Body of pancreas (tissue), 4 donors: ENCODE measurements at places on chromosomes 16 and 17.

GRCh38 chr16:2774161-2774891, 2.8 kb downstream of the ELOB start:
- DNase-seq = no peak

GRCh38 chr17:46853896-46854444, 2.6 kb downstream of the WNT9B start:
- DNase-seq = no peak

- DNase-seq = no peak
Measured at GRCh38 chr17:27417596-27418365, 38.5 kb upstream of the KSR1 start.

DNA sequence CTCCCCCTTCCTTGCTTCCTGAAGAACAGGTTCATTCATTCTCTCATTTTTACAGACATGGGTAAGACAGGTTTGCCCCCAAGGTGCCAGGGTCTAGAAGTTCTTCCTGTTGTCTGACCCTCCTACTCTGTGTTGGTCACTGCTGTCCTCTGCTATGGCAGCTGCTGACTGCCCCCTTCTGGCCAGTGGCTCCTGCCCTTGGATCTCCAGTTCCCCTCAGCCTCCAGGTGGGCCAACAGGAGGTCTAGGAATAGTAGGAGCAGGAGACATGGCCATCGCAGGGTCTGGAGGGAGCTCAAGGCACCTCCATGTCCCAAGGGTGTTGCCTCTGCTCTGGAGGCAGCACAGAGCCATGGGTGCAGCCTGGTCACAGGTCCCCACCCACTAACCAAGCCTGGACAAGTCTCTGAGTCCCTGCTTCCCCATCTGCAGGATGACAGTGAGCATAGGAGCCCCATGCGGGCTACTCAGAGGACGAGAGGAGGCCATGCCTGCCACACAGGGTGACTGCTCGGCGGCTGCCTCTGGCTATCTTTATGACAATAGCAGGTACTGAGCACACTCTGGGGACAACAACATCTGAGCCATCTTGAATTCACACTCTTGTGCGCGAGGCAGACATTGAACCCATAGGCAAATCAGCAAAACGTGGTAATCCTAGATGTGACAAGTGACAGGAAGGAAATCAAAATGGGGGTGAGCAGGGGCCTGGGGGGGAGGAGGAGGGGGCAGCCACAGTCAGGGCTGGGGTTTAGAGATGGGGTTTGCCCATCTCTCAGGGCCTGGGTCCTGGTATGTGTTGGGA, 27.0 kb upstream of the NXPH3 start:
- DNase-seq = peak; percentile 27

GRCh38 chr16:73058616-73059409, 10.9 kb upstream of the ZFHX3 start:
- DNase-seq = peak; percentile 41

DNA sequence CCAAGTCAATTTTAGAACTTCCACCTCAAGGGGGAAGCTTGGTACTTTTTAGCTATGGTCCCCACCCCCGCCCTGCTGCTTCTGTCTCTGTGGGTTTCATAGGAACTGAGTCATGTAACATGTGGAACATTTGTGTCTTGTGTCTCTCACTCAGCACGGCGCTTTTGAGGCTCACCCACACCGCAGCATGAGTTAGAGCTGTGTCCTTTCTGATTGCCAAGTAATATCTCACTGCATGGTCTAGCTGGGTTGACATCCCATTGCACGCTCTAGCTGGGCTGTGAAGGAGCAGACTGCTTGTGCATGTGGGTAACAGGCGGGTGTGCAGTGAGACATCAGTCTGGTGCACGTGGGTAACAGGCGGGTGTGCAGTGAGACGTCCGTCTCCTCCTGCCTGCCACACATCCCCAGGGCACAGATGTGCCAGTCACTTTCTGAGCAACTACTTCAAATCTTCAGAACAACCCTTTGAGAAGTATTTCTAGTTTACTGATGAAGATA, 26.4 kb upstream of the SLC7A5 start:
- DNase-seq = no peak

GRCh38 chr17:77045441-77046041, 95.2 kb upstream of the SEC14L1 start:
- no peak for DNase-seq

- no peak for DNase-seq
Measured at GRCh38 chr17:76013377-76013932, 12.8 kb downstream of the CDK3 start.

GRCh38 chr17:55283256-55283965, 18.7 kb downstream of the HLF start:
- DNase-seq = no peak

GRCh38 chr16:58022601-58023371, 2.8 kb upstream of the MMP15 start:
- DNase-seq = peak; percentile 71

DNA sequence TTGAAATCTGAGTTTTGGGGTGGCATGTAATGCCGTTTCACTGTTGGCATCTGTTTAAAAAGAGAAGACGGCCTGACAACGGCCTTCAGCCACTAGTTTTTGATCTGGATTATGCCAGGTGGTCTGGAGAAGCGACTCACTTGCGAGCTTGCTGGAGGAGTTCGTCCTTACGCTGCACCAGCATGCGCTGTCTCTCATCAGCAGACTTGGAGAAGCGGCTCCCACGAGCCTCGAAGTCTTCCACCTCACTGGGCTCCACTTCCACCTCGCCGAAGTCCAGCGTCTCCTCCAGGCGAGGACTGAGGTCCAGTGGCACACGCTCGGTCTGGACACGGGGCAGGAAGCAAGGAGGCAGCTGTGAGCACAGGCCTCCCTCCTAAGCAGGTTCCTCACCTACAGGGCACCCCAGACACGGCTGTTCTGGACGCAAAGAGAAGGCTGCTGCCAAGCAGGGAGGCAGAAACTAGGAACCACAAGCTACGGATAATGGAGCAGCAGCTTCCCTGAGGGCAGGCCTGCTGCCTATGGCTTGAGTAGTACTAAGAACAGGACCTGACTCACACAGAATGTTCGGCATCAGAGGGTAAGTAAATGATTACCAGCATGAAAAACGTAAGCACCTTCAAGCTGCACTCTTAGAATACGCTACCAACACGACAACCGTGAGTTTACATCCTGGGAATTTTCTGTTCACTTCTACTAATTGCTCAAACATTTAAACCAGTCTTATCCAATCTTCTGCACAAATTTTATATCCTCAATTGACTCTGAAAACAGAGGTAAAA, 61.4 kb downstream of the AMFR start:
- DNase-seq = no peak

- no peak for DNase-seq
Measured at GRCh38 chr16:54287131-54288029, 793 bp upstream of the IRX3 start.

DNA sequence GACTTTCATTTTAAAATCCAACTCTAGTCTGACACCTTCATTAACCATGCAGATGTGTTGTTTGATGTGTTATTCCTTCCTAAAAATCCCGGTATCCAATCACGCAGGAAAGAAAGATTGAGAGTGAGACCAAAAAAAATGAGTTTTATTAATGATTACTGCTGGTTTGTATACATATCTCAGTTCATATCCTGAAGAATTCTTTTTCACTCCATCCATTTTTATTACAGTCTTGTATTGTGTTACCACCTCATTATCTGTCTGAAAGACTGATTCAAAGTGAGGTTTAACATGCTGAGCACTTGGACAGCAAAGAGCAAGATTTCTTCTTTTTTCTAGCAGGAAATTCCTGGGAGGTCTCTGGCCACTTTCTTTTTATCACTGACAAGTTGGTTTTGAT, 268.3 kb downstream of the CDH11 start:
- no peak for DNase-seq

- DNase-seq = no peak
Measured at GRCh38 chr16:25689137-25689836, 2.5 kb upstream of the HS3ST4 start.

GRCh38 chr16:87698241-87698640, 67.5 kb downstream of the KLHDC4 start:
- DNase-seq = no peak
